ENCODE measurements at places on chromosomes 11 and 22. TPM values are rescaled to one million over a fixed set of nuclear protein-coding genes. Genes with fewer than 3 reads are reported as not detected.

DNA sequence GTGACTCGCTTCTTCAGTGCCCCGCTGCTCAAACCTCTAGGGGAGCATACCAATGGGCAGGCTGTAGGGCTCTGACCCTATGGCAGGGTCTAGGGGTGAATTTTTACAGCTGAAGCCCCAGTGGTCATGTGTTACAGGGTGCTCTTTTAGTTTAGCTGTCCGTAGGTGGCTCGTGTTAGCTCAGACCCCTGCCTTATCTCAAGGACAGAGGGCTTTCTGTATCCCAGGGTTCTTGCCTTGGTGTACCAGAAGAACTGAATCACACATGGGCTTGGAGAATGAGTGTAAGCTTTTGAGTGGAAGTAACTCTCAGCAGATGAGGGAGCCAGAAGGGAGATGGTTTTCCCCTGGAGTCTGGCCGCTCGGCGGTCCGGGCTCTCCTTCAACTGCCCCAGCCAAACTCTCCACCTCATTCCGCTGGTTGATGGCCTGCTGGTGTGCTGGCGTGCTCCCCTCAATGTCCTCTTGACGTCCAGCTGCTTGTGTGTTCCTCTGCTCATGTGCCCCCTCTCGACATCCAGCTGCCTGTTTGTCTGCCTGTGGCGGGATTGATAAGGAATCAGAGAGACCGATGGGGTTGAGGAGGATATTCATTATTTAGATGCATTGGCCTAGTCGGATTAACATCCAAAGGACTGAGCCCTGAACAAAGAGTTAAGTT is 37.5 kb downstream of the BIRC2 start:
- no peak for DNase-seq

DNA sequence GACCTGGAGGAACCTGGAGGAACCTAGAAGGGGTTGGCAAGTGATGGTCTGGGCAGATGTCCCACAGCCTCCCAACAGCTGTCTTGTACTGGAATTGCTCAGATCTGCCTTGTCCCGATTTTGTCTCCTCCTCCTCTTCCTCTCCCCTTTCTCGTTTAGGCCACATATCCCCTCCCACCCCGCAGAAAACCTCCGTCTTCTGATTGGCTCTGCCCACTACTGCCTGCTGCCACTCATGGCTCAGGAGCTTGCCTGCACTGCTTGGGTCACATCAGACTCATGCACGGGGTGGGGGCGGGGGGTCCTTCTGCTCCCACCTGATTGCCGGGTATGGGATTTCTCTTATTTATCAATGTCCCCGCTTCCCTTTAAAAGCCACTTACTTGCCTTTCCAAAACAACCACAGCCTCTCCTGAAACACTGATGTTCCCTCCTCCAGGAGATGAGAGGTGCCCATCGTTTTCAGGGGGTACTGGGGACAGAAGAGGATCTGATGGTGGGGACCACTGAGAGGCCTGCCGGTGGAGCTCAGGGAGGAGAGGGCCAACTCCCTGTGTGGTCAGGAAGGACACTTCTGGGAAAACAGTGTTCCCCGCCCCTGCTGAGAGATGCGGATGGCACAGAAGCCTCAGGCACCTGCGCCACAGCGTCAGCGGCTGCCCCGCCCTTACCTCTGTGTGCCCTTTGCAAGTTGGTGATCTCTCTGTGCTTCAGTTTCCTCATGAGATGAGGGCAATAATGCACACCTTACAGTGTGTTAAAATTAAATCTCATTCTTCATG is 14.7 kb downstream of the TOM1 start:
- no peak for DNase-seq

- no peak for DNase-seq
Measured at GRCh38 chr11:528166-528814, 7.1 kb downstream of the HRAS start.

- peak; percentile 56 for DNase-seq
Measured at GRCh38 chr11:61627850-61628661, 47.2 kb upstream of the SYT7 start.

DNA sequence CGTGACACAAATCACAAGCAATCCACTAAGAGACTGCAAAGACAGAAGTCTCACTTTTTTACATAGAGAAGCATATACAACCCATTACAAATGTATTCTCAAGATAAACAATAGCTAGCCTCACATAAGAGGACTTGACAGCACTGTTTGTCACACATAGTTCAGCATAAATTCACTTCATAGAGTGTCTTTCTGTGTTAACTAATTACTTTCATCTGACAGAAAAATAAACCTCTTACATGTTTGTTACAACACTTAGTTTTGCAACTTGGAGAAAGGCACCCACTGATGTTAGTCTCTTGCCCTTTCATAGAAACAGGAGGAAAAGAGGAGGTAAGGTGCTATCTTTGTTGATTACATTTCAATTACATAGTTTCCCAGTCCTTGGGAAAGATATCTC is 2221.9 kb upstream of the RAG2 start:
- DNase-seq = no peak

DNA sequence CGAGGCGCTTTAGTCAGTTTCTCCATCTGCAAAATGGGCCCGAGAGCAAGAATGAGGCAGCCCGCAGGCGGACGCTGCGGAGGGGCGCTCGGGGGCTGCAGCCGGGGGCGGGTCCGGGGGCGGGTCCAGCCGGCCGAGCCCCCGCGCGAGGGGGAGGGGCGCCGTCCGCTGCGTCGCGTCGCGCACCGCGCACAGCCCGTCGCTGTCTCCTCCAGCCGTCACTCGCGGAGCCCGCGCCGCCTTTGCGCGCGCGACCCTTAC is 282 bp downstream of the PC start:
- DNase-seq = no peak

DNA sequence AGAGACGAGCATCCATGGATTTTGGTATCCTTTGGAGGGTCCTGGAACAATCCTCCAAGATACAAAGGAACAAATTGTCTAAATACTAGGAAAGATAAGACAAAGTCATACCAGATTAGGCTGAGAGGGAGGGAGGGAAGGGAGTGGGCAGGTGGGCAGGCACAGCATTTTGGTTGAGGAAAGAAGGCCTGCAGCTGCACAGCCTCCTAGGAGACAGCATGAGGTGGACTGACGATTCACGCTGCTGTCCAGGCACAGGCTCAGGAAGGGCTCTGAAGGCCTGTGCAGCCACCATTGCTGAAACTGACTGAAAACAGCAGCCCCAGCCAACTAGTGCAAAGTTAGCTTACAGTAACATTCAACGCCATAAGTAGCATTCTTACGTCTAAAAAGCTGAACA is 64.7 kb downstream of the PACSIN2 start:
- DNase-seq = no peak

GRCh38 chr11:72954860-72955259 is 140.6 kb downstream of the ATG16L2 start:
- no peak for DNase-seq

DNA sequence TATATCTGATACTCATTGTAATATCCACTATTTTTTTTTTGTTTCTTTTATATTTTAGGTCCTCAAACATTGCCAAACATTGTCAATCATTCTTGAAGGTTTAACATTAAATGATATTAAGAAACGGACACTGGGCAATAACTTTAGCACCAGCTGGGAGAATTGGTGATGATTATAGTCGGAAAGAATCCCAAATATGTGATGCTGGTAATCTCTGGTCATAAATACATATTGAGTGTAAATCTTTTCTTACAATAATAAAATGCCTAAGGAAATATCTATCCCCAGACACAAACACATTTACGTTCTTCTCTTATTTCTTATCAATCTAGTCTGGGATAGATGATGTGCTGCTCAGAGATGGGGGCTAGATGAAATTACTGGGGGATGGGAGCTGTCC is 25.2 kb downstream of the OR51E2 start:
- DNase-seq = peak; percentile 25

DNA sequence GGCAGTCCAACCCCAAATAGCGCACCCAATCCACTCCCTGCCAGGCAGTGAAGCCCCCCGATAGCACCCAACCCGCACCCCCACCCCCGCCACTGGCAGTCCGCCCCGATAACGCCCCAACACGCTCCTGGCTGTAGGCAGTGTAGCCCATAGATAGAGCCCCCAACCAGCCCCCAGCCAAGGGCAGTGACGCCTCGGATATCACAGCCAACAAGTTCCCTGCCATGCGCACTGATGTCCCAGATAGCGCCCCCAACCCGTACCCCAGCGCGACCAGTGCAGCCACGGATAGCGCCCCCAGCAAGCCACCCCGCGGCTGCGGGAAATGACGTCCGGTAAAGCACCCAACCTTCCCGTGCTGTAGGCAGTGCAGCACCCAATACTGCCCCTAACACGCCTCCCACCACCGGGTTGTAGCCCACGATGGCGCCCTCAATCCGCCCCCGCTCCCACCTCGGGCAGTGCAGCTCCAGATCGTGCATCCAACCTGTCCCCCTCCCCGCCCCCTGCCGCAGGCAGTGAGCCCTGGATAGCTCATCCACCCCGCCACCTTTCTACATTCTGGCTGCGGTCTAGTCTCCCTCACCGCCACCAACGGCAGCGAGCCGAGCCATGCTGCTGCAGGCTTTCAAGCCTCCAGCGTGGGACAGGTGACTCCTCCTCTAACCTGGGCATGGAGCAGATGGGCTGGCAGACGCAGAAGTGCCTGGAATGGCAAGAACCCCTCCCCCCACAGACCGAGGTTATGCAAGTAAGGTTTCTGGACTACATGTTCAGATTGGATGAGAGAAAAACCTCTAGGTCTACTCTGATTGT is 625 bp downstream of the RFPL2 start:
- DNase-seq = no peak

GRCh38 chr11:120229451-120230424 is 10.2 kb upstream of the POU2F3 start:
- no peak for DNase-seq

DNA sequence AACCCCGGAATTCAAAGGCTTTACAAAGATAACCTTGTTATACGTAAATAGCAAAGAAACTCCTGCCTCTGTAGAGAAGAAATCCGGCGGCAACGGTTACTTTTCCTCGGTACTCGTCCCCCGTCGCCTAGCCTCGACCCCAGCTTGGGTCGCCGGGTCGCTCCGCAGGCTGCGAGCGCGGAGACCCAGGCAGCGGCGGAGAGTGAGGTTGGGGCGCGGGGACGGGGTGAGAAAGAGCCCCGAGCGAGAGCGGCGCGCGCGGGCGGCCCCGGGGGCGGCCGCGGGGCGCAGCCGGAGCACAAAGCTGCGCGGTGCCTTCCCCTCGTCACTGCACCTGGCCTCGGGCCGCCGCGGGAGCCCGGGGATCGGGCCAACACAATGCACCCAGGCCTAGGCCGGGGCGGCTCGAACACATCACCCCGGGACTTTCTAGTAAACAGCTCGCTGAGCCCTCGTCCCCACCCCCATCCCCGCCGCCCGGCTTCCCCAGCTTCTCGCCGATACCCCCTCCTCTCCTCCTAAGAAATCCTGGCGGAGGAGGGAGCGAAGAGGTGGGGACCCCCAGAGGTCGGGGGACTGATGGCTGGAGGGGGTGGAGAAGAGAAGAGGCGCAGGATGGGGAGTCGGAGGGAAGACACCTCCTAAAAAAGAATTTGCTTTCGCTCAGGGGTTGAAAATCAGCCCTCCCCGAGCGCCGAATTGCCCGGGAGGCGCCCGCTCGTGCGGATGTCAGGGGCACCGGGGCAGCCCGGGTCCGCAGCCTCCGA is 845 bp downstream of the MPPED2 start:
- DNase-seq = no peak

The ACTN3 gene
- not detected for total RNA-seq

The ELFN2 gene
- total RNA-seq = 0.24 TPM

The MPZL2 gene
- 41.9 TPM for total RNA-seq

The KRTAP5-6 gene
- not detected for total RNA-seq

The KREMEN1 gene
- total RNA-seq = 14.0 TPM

The AIFM3 gene
- total RNA-seq = not detected

The LMNTD2 gene
- total RNA-seq = 0.48 TPM

The SLC22A25 gene
- total RNA-seq = not detected

The KDM4E gene
- 4.6 TPM for total RNA-seq

Measured in umbilical cord (tissue), 2 donors.